ENCODE measurements at places on chromosomes 4 and X.

GRCh38 chr4:169314906-169315305 is 44.1 kb upstream of the SH3RF1 start:
- peak; percentile 35 for DNase-seq

DNA sequence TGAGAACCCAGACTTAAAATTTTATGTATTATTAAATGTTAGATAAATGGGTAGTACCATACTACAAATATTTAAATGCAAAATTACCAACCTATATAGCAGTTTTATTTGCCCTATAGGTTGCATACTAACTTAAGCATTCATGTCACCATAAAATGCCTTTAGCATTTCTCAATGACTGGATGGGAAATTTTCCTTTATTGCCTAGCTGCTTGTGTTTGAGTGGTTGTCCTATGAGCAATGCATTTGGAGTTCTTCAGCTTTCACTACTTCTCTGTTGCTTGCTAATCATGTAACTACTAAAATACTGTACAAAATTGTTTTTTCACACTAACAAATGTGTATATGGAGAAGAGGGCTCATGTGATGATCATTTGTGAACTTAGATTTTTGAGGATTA is 44.2 kb upstream of the CEP135 start:
- DNase-seq: no peak

DNA sequence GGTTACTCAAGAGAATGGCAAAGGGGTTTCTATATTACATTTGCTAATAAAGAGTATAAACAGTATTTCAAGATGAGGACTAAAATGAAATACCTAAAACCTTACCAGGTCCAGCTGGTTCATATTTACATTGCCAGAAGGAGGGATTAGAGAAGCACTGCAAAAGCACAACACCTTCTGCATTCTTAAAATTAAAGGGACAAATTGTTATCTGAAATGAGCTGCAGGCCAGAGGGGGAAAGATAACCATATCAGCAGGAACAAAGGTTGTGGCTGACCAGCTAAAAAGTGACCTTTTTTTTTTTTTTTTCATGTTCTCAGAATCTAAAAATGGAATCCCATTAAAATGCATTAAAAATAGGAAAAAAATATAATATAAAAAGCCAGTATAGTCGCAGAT is 39.7 kb downstream of the AFF2 start:
- DNase-seq: no peak

- no peak for DNase-seq
Observed at GRCh38 chr4:125837493-125838201, 522.9 kb downstream of the FAT4 start.

- peak; percentile 47 for DNase-seq
Observed at GRCh38 chrX:11381464-11381863, 88.3 kb downstream of the AMELX start.

GRCh38 chr4:70746179-70746839 is 24.5 kb downstream of the RUFY3 start:
- no peak for DNase-seq

- no peak for DNase-seq
Observed at GRCh38 chr4:123250843-123251242, 145.8 kb upstream of the SPRY1 start.

GRCh38 chrX:18278449-18278848 is 57.8 kb upstream of the BEND2 start:
- DNase-seq: no peak

- DNase-seq: no peak
Observed at GRCh38 chr4:38452542-38452941, 211.5 kb upstream of the KLF3 start.

GRCh38 chrX:115895678-115896329 is 274.7 kb upstream of the AGTR2 start:
- DNase-seq: no peak

DNA sequence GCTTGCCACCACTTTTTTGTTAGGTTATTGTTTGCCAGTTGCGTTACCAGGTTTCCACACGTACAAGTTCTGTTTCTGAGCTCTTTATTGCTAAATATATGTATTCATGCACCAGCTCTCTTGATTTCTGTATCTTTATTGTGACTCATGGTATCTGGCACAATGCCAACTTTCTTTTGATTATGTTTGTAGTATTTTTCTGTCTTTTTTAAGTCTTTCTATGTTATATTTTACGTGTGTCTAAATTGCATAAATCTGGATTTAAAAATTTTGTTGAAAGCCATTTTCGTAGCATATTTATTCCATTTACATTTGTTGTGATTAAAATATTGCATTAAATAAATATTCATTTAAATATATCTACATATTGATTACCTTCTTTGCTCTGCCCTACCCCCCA is 73.8 kb downstream of the KDM6A start:
- DNase-seq: no peak

DNA sequence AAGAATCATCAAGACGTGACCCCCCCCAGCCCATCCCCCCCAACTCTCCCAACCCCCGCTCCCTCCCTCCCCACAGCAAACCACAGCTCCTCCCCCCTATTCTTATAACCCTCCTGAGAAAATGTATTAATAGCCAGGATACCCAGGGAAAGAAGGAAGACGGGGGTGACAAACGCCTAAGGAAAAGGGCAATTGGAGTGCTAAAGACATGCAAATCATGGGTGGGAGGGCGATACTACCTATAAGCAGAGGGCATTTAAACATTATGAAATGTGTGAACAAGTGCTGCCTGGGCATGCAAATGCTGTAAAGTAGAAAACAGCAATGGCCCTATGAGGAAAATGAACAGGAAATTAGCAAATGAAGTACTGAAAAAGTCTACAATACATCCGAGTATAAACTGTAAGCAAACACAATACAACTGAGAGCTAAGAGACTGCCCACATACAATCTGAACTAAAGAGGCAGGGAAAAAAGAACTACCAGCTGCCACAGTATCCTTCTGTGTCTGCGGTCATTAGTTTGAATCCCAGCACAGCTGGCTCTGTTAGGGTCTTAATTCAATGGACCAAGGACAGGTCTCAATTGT is 2.4 kb downstream of the CXXC4 start:
- peak; percentile 55 for DNase-seq

DNA sequence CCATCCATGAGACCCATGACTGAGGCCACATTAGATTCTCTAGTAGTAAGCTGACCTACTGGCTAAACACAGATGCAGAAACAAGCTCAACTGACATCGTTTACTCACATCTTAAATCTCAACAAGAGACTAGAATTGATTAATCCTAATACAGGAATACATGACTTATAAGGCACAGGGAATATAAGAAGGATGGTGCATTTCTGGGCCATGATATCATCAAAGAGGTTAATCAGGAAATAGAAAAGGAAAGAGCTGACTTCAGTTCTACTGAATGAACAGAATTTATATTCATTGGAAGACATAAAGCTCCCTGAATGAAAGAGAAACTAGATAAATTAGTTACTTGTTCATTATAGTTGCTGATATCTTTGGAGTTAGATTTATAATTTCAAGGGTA is 1406.5 kb downstream of the STIM2 start:
- no peak for DNase-seq

- no peak for DNase-seq
Observed at GRCh38 chrX:118761939-118762707, 34.7 kb downstream of the IL13RA1 start.

- DNase-seq: no peak
Observed at GRCh38 chrX:115047715-115048114, 30.3 kb upstream of the IL13RA2 start.

GRCh38 chr4:88528861-88529260 is 5.3 kb upstream of the PYURF start:
- DNase-seq: no peak

DNA sequence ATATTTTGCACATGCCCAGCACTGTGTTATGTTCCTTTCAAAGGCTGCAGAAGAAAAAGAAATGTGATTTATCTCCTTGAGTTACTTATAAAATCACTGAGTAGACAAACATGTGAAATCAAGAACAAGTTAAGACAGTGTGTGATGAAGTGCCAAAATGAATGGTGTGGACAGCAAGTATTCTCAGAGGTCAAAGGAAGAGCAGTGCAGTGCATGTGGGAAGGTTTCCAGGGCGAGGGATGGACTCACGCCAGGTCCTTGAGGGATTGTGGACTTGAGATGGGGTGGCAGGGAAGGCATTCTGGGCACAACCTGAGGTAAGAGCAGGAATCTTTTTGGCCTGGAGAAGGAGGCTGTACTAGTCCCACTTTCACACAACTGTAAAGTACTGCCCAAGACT is 115.5 kb downstream of the FNIP2 start:
- DNase-seq: no peak

- no peak for DNase-seq
Observed at GRCh38 chrX:15976396-15976795, 121.8 kb upstream of the AP1S2 start.

DNA sequence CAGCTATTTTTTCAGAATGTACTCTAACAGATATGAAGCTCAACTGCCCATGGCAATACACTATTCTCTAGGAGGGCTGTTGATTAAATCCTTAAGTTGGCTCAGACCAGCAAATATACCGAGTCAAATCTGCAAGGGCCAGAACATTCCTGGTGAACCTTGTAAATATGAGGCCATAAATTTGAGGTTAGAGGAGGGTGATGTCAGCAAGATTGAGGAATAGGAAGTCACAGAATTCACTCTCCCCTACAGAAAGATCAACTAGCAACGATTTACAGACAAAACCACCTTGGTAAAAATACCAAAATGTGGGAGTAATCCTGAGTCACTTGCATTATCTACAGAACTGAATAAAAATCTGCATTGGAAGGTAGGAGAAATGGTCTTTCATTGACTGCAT is 399.3 kb downstream of the GPM6A start:
- no peak for DNase-seq

- no peak for DNase-seq
Observed at GRCh38 chr4:172547724-172548123, 620.9 kb upstream of the GALNT7 start.

GRCh38 chr4:102715057-102715456 is 45.7 kb downstream of the MANBA start:
- DNase-seq: no peak

DNA sequence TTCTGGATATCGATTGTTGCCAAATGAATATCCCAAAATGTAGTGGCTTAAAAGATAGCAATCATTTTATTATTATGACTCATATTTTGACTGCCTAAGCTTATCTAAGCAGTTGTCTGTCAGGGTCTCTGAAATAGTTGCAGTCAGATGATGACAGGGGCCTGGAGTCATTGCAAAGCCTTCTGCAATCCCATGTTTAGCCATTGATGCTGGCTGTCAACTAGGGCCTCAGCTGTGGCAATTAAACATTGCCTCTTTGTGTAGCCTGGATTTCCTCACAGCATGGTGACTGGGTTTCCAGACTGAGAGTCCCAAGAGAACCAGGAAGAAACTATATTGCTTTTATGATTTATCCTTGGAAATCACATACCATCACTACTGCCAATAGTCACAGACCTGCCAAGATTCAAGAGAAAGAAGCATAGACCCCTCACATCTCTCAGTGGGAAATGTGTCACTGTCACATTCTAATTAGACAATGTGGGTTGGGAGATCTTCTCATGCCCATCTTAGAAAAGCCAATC is 227.3 kb upstream of the NOCT start:
- no peak for DNase-seq

DNA sequence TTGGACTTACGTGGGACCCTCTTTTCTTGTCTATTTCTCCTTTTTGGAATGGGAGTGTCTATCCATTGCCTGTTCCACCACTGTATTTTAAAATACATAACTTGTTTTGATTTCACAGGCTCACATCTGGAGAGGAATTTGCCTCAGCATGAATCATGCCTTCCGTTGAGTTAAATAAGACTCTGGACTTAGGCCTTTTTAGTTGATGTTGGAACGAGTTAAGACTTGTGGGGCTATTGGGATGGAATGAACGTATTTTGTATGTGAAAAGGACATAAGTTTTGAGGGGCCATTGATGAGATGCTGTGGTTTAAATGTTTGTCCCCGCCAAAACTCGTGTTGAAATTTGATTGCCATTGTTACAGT is 66.2 kb downstream of the BEX3 start:
- no peak for DNase-seq
